ENCODE measurements at places on chromosomes 6 and 20.

GRCh38 chr6:41736800-41737555, 1.6 kb upstream of the TFEB start:
- DNase-seq = no peak

DNA sequence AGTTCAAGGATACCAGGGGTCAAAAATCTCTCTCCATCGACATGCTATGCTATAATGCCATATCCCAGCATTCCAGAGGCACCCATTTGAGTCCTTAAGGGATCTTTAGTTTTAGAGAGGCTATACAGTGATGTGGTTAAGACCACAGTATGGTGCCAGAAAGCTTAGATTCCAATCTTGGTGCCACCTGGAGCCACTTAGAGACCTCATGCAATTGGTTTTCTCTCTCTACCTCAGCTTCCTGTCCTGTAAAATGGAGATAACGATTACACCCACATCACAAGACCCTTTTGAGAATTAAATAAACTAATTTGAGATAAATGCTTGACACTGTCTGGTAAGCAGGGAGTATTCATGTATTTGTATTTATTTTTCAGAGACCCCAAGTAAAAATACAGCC, 39.0 kb downstream of the PLAGL1 start:
- no peak for DNase-seq

DNA sequence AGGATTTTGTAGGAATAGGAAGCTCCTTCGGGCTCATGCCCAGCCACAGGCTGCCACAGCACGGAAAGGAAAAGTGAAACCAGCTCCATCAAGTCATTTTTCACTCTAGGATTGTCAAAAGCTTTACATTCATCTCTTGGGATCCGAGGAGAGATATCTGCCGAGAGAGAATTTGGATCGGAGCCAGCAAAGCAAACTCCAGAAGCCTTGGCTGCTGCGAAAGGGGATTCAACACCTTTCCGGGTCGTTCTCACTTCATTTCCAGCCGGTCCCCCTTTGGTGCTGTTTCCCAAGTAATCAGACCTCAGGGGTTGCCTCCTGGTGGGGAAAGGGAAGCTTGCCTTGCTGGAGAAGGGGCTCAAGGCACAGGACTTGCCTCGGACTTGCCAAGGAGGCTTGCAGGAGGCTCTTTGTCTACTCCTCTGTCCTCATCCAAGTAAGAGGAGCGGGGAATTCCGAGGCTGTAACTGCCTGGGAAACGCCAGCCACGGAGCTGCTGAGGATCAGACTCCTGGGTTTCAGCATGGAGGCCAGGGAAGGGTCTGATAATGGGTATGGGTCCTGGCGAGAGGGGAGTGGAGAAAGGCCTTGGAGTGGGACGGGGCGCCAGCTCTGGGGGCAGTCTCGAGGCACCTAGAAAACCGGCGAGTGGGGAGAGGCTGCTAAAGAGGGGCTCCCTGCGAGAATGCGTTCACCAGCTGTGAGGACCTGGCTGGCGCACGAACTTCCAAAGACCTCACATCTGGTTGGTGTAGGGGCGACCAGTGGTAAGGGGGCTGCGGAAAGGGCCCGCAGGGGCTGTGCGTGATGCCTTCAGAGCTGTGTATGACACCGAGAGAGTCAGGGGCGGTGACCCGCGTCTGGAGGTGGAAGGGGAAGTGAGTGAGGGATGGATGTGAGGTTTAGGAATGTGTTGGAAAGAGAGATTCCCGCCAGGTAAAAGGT, 702 bp downstream of the ETV7 start:
- no peak for DNase-seq

DNA sequence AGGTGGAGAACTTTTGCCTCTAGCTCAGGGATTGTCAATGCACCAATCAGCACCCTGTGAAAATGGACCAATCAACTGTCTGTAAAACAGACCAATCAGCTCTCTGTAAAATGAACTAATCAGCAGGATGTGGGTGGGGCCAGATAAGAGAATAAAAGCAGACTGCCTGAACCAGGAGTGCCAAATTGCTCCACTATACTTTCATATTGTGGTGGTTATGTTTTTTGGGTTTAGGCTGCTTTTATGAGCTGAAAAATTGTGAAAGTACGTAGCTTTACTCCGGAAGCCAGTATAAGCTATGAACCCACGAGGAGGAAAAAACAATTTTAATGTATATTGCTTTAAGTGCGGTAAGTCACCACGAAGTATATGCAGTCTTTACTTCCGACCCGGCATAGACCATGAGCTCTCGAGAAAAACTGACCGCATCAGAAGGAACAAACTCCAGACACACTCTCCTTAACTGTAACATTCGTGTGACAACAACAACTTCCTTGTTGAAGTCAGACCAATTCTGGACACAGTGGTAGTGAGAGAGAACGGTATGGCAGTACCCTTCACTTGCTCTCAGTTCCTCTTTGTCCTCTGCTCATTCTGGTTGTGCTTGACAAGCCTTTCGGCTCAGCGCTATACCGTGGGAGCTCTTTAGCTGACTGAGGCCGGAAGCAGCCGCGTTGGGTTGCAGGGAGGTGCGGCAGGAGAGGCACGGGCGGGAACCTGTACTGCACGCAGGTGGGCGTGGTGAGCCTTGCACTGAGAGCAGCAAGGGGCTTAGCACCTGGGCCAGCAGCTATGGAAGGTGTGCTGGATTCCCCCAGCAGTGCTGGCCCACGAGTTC, 81.9 kb upstream of the E2F3 start:
- DNase-seq = peak; percentile 27

GRCh38 chr6:142313284-142313683, 11.5 kb downstream of the ADGRG6 start:
- DNase-seq = no peak

DNA sequence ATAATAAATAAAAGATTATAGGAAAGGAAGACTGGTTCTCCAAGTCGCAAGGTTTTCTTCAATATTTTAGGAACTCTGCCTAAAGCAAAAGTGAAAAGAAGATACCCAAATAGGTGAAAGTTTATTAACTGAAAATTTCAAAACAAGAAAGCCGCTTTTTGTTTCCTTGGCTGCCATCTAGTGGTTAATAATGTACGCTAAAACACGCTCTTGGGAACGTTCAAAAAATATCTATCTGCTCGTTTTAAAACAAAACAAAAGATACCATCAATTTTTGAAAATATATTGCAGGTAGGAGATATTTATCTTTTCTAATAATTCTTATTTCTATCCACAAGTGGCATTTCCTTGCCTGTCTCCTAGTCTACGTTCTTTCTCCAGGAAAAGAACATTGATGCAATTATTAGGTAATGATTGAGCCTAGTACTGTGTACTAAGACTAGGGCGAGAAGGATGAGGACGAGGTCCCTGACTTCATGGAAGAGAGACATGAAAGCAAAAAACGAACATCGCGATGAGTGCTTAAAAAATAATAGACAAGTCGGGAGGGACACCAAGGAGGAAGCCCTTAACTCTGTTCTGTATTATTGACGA, 97.2 kb downstream of the SPTLC3 start:
- DNase-seq = no peak
